ENCODE measurements at places on chromosomes 1 and 21.

GRCh38 chr1:205610036-205610435, 21.8 kb downstream of the ELK4 start:
- DNase-seq: no peak

- no peak for DNase-seq
These were observed 18.4 kb upstream of the LY9 start for GRCh38 chr1:160777486-160778089.

DNA sequence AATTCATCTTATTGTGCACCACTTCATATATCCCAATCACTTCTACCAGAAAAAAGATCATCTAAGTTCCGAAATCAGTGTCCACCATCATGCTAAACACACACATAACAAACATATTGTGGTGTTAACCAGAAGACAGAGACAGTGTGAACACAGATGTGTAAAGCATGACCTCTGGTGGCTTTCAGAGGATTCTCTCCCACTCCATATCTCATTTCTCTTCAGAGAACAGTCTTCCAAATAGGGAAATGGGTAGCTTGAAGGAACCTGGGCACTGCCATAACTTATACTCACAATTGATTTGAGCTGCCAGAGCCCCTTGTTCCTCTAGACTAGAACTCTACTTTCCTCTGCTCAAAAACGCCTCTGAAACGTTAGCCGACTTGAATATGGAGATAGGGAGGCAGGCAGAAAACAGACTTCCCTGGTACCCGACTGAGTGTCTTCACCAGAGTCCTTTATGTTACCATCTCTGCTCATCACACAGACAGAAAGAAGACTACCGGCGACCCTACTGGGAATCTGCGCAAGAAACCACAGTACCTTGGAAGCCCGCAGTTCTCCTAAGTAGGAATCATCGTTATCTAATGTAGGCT, 1.8 kb upstream of the ELAPOR1 start:
- DNase-seq: no peak

DNA sequence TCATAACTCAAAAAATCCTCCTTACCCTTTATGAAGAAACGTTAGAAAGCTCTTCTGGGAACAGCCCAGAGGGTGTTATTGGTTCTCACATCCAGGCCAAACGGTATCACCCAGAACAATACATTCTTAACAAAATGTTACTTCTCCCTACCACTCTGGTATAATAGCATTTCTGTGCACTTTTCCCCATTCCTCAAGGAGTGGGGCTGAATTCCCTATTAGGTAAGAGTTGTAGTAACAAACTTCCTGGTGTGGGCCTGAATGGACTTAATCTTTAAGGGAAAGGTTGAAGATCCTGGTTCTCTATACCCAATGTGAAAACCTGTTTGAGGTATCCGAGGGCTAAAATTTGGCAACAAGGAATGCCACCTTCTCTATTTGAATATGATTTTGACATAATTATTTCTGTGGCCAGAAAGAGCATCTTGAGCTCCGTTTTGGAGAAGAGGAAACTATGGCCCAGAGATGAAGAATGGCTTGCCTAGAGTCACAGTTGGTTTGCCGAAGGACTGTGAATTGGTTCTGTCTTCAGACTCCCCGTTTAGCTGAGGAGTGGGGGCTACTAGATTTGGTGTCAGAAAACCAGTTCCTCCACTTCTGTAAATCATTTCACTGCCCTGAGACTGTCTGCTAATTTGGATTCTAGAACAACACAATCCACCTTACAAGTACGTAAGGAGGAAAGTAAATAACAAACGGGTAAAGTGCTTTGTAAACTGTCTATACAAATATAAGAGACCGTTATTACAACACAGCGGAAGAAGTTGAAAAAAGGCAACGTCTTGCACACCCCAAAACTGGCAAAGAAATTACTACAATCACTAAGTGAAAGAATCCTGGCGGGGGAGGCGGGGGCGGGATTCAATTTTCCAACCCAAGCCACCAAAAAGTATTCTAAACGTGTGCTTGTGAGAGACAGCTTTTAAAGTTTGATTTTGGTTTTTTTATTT, 2.3 kb downstream of the ANP32E start:
- DNase-seq: no peak

DNA sequence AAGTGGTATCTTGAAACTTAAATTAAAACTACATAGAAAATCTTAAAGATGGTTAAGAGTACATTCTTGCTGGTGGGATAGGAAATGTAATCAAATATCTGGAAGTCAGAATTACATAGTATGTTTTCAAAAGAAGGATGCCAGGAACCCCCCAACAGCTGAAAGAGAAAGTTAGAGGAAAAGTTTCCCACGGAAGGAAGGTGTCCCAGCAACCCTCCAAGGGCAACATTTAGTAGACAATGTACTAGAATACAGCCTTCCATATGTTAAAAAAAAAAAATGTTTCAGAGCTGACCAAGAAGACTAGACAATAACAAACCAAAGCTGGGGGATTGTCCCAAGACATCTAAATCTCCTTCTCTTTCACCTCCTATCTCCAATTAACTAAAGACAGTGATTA, 2.2 kb downstream of the DEDD start:
- no peak for DNase-seq

DNA sequence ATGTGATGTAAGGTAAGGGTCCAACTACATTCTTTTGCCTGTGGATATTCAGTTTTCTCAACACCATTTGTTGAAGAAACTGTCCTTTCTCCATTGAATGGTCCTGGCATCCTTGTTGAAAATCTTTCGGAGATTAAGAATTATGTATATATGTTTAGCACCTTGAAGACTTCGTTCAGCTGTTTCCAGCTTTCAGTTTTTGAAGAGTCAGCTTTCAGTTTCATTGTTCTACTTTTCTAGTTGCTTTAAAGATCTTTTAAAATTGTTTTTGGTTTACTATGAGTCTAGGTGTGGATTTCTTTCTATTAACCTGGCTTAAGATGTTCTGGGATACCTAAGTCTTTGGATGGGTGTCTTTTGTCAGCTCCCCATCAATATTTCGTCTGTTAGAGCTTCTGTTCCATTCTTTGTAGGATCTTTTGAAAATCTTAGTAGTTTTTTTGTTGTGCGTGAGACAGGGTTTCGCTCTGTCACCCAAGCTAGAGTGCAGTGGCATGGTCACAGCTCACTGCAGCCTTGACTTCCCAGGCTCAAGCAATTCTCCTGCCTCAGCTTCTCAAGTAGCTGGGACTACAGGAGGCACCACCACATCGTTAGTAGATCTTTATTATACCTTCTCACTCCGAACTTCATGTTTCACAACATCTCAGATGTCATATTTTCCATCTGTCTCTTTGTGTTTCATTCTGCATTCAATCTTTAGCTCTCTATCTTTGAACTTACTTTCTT, 353.5 kb upstream of the B3GALT2 start:
- no peak for DNase-seq

DNA sequence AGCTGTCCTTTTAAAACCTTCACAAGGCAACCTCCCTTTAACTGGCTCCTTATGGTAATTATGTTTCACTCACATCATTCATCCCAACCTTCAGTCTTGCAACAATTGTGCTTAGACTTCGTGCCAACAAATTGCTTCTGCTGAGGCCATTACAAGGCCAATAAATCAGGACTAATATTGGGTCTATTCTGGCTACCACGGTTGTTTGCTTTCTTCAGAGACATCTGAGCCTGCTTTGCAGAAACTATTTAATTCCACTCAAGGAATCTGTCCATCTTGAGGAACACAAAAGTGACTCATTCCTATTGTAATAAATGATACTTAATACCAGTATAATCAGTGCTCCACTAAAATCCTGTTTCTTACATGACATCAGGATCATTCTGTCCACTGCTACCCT, 2.6 kb upstream of the GSTM4 start:
- DNase-seq: no peak

GRCh38 chr1:209397371-209397770, 186.1 kb upstream of the CAMK1G start:
- DNase-seq: no peak

GRCh38 chr1:221449801-221450470, 292.0 kb downstream of the DUSP10 start:
- DNase-seq: no peak

DNA sequence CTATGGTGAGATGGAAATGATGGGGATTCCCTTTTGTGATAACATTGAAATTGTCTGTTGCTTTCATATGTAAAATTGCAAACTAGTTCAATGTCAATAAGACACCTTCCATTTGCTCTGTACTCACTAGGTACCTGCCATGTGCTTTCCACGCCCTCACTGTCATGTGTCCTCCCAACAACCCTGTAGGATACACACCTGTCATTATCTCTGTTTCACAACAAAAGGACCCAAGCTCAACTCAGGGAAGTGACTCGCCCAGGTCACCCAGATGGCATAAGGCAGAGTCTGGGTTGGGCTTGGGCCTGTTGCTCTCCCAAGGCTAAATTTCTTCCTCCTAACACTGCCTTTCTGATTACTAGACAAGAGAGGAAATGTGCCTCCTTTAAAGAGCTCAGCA, 45.3 kb upstream of the MCOLN3 start:
- no peak for DNase-seq

- no peak for DNase-seq
These were observed 34.7 kb upstream of the SCCPDH start for GRCh38 chr1:246689409-246690008.

GRCh38 chr1:36787312-36787913, 246.9 kb downstream of the GRIK3 start:
- DNase-seq: no peak

DNA sequence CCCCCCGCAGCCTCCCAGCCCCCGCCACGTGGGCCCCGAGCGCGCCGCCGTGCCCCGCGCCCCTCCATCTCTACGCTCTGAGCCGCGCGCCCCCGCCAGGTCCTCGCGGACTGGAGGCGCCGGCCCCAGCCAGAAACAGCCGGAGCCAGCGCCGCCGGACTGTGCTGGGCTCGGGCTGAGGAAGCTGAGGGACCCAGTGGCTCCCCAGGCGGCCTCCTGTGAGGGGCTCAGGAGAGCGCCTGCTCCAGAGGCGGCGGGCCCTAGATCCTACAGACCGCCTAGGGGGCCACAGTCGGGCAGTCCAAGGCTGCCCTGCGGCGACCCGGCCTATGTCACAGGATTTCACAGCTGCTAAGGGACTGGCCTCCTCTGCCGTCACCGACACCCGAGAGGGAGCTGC, 82.1 kb downstream of the NENF start:
- no peak for DNase-seq

GRCh38 chr1:67484492-67484891, 54.3 kb upstream of the SERBP1 start:
- DNase-seq: no peak

GRCh38 chr1:91731815-91732214, 154.1 kb downstream of the TGFBR3 start:
- DNase-seq: peak; percentile 21

DNA sequence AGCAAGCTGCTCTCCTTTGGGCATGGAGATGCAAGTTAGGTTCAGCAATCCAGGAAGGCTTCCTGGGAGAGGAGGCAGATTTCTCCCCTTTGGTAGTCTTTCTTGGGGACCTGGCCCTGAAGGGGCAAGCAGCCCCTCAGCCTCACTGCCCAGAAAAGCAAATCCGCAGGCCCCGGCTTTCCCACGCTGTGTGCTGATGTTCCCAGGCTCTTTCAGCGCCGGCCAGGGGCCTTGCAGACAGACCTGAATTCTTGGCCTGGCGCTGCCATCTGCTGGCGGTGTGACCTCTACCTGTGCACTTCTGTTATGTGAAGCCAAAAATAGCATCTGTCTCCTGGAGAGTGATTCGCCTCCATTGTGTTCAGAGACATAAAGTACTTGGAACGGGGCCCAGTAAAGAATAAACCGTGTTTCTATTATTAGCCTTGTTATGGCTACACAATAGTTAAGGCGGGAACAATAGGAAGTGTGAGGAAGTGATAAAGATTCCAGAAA, 64.8 kb downstream of the ALPL start:
- DNase-seq: no peak

DNA sequence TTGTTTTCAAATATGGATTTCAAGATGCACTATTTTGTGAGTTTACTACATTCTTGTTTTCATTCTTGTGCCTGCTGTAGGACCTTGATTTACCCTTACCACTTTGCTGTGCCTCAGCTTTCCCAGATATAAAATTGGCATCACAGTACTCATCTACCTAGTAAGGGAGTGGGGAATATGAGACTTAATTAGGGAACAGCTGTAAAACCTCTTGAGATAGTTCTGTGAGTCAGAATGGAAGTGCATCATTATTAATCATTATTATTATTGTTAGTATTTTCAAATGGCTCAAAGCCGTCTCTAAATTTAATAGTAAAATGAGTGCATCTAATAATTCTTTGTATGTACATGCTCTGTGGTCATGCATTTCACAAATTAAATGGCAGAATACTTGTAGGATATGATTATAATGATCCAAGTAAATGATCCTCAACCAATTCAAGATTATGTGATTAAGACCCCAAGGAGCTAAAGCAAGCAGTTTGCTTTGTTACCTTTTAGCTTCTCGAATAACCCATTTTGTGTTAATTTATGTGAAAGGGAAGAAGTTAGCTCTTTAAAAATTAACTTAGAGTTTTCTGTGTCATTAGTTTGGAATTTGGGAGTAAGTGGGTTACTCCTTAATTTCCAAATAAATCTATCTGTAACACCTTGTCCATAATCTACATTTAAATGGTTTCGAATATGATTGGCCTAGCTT, 155.4 kb downstream of the NFIA start:
- DNase-seq: no peak

- no peak for DNase-seq
These were observed 58.2 kb downstream of the ALPL start for GRCh38 chr1:21567241-21568005.

DNA sequence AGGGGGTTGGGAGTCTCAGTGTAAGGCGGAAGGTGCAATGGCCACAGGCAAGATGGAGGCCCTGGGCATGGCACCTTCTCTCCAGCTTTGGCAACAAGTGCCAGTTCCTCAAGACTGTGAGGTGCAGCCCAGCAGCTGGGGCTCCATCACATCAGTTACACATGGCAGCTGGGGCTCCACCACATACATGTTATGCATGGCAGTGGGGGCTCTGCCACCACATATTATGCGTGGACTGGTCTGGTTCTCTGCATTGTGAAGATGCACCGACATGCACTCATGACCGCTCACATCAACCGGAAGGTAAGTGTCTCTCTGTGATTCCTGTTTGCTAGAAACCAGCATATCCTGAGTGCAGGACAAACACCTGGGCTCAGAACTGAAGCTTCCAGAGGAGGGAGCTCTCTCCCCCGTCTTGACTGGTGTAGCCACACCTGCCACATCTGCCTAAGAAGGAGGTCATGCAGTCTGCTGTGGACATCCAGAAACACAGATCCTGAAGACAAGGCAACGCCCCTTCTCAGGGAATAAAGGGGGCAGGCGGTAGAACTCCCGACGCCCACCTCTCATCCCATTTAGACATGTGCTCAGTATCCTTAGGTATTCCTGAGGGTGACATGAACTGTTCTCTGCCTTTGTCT, 104.1 kb upstream of the TMPRSS2 start:
- DNase-seq: no peak

DNA sequence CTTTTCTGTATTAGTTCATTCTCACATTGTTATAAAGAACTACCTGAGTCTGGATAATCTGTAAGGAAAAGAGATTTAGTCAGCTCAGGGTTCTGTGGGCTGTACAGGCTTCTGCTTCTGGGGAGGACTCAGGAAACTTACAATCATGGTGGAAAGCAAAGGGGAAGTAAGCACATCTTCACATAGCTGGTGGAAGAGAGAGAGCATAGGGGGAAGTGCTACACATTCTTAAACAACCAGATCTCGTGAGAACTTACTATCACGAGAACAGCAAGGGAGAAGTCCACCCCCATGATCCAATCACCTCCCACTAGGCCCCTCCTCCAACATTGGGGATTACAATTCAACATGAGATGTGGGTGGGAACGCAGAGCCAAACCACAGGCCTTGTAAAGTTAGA, 37.9 kb upstream of the AHCTF1 start:
- no peak for DNase-seq

- DNase-seq: no peak
These were observed 94.3 kb downstream of the BCAR3 start for GRCh38 chr1:93587354-93587753.

GRCh38 chr1:160217481-160218051, 12.4 kb downstream of the PEA15 start:
- DNase-seq: no peak
